Heart left ventricle (tissue), 16 donors: ENCODE measurements at places on chromosomes 2 and 18. TPM values are rescaled to one million over a fixed set of nuclear protein-coding genes. Genes with fewer than 3 reads are reported as not detected.

The SLC4A3 gene
- 329 TPM for total RNA-seq

The FANCL gene
- total RNA-seq, result 8.3 TPM

DNA sequence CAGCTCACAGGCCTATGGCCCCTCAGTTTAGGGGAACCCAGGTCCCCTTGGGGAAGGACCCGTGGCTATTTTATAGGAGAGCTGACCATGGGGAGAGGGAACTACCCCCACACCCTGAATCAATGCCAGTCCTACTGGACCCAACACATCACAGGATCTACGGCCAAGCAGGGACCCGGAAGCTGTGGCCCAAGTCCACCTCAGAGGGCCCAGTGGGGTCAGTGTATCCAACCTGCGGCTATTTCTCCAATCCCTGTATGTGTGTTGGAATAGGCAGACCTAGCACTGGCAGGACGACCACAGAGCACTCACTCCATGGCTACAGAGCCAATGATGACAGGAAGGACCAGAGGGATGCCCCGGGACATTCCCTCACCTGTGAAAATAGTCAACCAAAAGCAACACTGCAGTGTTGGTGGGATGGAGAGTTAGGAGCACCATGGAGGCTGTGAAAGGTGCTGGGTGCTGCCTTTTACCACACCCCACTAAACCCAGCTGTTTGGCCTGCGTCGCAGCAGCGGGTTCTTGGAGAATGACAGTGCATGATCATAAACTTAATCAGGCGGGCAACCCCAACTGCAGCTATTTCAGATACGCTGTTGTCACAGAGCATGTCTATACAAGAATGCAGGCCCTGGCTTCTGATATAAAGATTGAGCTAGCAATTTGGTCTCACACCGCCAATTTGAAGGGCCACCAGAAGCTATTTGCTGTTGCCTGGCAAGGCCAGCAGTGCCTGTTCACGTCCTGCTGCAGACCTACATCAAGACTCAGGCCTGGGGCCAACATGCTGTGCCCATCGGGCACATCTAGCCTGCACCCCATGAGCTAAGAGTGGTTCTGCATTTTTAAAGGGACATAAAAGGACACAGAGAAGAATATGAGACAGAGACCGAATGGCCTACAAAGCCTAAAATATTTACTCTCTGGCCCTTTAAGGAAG is 110.4 kb downstream of the EIPR1 start:
- no peak for DNase-seq

GRCh38 chr18:56983275-56983992 is 163.5 kb upstream of the BOD1L2 start:
- DNase-seq, result no peak

DNA sequence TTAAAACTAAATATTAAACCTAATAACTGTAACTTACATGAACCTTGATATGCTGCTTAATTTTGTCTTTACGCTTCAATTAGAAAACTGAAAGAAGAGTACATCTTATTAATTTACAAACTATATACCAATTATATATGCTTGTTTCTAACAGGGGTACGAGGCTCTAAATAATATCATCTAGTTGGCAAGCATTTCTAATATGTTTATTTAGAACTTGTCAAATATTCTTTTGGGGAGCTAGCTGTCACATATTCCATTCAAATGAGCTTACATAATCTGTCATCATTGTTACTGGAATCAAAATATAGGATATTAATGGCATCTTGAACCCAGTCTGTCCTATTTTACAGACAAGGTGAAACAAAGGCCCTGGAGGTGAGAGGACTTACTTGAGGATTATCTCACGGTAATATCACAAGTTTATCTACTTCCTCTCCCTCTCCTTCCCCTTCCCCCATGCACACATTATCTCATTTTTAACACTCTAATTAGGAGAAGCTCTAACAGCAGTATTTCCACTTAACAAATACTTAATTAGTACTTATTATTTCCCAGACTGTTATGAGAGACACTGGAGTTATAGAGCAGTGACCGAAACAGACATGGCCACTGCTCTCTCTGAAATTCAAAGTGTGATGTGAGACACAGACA is 3.5 kb downstream of the PRKD3 start:
- no peak for DNase-seq

DNA sequence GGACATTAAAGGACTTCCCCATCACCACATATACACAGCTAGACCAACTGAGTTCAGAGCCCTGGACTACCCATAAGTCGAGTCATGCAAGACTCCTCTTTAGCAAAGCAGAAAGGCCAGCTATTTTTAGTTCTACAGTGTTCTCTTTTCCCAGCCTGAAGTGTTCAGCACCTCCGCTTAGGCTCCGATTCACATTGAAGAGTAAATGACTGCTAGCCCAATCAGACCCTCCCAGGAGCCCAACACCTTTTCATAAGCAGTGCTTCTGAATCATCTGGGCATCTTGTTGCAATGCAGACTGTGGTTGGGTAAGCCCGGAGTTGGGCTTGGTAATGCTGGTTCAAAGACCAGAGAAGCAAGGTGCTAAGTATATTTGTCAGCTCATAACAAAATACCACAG is 138.6 kb upstream of the MSH6 start:
- no peak for DNase-seq

DNA sequence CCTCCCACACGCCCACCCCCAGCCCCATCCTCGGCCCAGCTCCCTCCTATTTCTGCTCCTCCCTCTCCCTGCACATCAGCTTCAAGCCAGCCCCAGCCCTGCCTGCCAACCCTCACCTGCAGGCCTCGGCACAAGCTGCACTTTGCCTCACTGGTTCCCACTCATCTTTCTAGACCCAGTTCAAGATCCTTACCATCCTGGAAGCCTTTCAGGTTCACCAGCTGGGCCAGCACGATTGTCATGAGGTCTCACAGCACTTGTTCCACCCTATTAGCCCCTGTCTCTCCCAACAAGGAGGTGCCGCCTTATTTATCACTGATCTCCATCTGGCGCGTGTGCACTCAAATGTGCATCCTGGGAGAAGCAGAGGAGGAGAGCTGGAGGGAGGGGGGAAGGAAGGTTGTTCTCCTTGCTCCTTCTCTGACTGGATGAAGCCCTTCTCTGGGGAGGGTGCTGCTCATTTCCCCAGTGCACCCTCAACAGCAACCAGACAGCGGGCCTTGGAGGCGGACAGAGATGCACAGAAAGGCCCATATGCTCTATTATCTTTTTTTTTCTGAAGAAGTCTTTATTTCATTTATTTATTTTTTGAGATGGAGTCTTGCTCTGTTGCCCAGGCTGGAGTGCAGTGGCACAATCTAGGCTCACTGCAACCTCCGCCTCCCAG is 15.5 kb upstream of the BIN1 start:
- no peak for DNase-seq
